Pulmonary artery endothelial cell (primary cell): ENCODE measurements at places on chromosomes 1 and 21. TPM values are rescaled to one million over a fixed set of nuclear protein-coding genes. Genes with fewer than 3 reads are reported as not detected.

- DNase-seq, result no peak
Observed at GRCh38 chr1:21871943-21872342, 59.9 kb downstream of the LDLRAD2 start.

DNA sequence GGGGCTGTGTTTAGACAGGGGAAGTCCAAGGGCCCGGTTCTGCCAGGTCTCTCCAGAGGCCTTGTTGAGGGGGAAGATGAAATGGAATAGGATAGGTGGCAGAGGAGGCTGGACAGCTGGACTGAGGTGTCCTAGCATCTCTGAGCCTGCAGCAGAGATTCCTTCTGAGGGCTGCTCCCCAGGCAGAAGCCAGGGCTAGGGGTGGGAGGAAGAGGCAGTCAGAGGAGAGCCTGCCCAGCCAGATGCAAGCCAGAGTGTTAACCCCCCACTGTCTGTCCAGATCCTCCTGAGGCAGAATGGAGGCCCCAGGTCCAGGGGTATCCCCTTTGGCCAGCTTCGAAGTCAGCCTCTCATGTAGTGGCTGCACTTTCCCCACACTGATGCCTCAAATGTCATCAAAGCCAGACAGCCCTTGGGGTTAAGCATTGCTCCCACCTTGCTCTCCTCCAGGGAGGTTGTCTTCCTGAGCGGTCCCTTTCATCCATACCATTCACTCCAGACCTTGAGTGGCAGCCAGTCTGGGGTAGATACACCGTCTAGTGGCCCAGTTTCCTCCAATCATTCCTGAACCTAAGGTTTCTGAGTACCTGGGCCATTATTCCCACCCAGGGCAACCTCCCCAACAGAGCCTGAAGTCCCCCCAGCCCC lies 1.7 kb downstream of the CSF1 start:
- DNase-seq, result no peak

DNA sequence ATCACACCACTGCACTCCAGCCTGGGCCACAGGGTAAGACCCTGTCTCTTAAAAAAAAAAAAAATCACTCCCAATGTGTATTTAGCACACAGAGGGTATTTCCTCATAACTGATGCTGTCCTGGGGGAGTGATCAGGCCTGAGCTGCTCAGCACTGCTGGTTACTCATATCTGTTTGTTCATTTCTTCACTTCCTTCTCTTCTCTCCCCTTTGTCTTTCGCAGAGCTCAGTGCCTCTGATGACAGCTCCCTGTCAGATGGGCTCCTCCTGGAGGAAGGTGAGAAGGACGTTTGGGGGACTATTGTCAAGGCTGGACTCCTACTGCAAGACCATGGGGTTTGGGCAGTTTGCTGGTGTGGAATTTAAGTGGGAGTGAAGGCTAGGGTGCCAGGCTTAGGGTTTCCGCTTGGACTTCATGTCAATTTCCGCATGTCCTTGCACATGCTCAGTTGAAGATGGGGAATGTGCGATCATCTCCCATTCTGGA lies 13.0 kb downstream of the INAVA start:
- no peak for DNase-seq

DNA sequence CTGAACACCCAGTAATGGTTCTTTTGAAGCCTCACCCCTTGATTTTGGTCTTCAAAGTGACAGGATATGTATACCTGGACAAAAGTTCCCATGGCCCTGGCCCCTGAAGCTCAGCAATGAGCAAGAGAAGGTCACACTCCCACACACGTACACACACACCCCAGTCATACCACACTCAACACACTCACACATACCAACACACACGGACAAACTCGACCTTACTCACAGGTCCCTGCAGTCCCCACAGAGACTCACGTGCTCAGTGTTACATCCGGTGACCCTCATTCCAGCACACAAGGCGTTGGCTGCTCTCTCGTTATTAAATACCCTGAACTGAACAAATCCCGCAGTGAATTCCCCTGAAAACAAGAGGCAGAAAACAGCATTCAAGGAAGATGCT lies 5.9 kb downstream of the ITLN1 start:
- no peak for DNase-seq

DNA sequence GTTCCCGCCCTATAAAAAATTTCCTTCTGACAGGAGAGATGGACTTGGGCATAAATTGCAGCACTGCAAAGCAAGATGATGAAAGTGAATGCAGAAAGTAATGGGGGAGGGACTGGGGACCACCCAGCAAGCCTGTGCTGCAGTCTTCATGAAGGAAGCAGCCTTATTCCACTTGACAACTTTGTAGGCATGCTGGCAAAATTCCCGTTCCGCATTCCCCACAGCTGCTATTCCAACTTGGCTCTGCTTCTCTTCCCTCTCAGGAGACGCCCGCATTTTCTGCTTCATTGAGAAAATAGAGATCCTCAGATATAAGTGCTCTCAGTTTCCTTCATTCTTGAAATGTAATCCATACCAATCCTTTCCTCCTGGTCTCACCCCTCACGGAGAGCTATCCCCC lies 2.4 kb downstream of the HMGB4 start:
- DNase-seq, result no peak

- DNase-seq, result no peak
Observed at GRCh38 chr1:42844592-42845140, 1.7 kb upstream of the ZNF691 start.

S100A1 gene
- total RNA-seq, result not detected in 2 replicates

TTC22 gene
- not detected in 2 replicates for total RNA-seq
